Activated T-cell treated with anti-CD3 and anti-CD28 coated beads, Interleukin-2, amount 50 U/mL, for 24 hours (primary cell): ENCODE measurements at places on chromosomes 1 and 21.

DNA sequence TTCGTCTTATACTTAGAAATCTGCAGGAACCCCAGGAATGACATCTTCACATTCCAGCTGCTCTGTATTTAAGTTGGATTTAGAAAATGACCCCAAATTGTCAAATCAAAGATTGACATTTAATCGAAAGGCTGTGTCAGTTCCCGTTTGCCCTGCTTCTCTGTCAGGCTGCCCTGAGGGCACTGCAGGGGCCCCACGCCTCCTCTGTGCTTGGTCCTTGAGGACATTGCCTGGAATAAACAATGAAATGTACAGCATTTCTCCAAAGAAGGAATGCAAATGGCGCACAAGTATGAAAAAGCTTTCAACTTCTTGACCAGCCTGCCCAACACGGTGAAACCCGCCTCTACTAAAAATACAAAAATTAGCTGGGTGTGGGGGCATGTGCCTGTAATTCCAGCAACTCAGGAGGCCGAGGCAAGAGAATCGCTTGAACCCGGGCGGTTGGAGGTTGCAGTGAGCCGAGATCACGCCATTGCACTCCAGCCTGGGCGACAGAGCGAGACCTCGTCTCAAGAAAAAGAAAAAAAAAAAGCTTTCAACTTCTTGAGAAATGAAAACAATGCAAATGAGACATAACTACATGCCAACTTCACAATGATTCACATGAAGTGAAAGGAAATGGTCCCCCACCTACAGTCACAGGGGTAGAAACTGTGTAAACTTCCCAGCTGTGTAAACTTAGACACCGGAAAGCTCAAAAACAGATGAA, 3.0 kb downstream of the TMPRSS3 start:
- peak overlapping the region; percentile 86 for H3K27ac ChIP-seq
- peaks cover 30% of the 10 kb centered on the region for H3K36me3 ChIP-seq
- H3K27me3 ChIP-seq = no peaks in the 10 kb centered on the region

- no peaks in the 10 kb centered on the region for H3K4me1 ChIP-seq
- no peak overlapping the region for H3K4me3 ChIP-seq
- DNase-seq = no peak
- H3K36me3 ChIP-seq = no peaks in the 10 kb centered on the region
These were observed 108.0 kb upstream of the KCTD3 start for GRCh38 chr1:215459136-215459535.

DNA sequence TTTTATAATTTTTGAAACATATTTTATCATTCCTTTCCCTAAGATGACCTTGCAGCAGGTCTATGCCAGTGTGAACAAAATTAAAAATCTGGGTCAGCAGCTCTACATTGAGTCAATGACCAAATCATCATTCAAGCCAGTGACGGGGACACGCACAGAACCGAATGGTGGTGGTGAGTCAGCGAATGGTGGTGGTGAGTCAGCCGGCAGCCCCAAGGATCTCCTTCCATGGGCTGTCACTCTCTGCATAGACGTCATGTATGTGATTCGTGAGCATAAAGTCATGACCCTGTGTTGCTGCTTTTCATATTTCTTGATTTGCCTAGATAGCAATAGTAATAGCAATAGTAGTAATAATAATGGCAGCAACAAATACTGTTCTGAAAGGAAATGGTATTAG, 26.3 kb downstream of the PER3 start:
- no peak overlapping the region for H3K4me3 ChIP-seq
- peaks cover 2% of the 10 kb centered on the region for H3K4me1 ChIP-seq
- peaks cover 52% of the 10 kb centered on the region for H3K36me3 ChIP-seq
- H3K27me3 ChIP-seq = no peaks in the 10 kb centered on the region

DNA sequence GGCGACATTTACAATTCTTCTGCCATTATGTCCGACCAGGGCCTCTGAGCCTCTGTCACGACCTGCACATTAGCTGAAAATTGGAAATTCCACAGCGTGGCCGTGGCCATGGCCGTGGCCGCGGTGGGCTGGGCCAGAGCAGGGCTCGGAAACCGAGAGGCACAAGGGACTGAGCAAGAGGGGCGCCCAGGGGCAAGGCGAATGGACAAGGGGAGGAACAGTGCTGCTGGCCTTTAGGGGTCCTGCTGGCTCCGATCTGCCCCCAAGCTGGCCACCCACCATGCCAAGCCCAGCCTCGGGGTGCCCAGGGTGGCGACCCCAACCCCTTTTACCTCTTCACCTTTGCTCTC, 75.0 kb downstream of the TAS1R2 start:
- peaks cover 58% of the 10 kb centered on the region for H3K27me3 ChIP-seq

GRCh38 chr1:170460001-170460400, 72.0 kb upstream of the GORAB start:
- H3K36me3 ChIP-seq = no peaks in the 10 kb centered on the region
- no peak overlapping the region for H3K27ac ChIP-seq
- no peak overlapping the region for H3K4me3 ChIP-seq
- H3K27me3 ChIP-seq = peaks cover 53% of the 10 kb centered on the region

GRCh38 chr1:145959957-145960467, 2.2 kb upstream of the LIX1L start:
- H3K27me3 ChIP-seq = no peaks in the 10 kb centered on the region
- no peak overlapping the region for H3K27ac ChIP-seq
- H3K4me1 ChIP-seq = peaks cover 79% of the 10 kb centered on the region
- DNase-seq = peak; percentile 47
- H3K4me3 ChIP-seq = peak overlapping the region; percentile 96
- peaks cover 32% of the 10 kb centered on the region for H3K36me3 ChIP-seq

GRCh38 chr1:206547104-206547503, 39.8 kb downstream of the RASSF5 start:
- H3K4me3 ChIP-seq = no peak overlapping the region
- no peak for DNase-seq
- no peaks in the 10 kb centered on the region for H3K36me3 ChIP-seq
- no peak overlapping the region for H3K27ac ChIP-seq
- H3K4me1 ChIP-seq = peaks cover 47% of the 10 kb centered on the region
- no peaks in the 10 kb centered on the region for H3K27me3 ChIP-seq

DNA sequence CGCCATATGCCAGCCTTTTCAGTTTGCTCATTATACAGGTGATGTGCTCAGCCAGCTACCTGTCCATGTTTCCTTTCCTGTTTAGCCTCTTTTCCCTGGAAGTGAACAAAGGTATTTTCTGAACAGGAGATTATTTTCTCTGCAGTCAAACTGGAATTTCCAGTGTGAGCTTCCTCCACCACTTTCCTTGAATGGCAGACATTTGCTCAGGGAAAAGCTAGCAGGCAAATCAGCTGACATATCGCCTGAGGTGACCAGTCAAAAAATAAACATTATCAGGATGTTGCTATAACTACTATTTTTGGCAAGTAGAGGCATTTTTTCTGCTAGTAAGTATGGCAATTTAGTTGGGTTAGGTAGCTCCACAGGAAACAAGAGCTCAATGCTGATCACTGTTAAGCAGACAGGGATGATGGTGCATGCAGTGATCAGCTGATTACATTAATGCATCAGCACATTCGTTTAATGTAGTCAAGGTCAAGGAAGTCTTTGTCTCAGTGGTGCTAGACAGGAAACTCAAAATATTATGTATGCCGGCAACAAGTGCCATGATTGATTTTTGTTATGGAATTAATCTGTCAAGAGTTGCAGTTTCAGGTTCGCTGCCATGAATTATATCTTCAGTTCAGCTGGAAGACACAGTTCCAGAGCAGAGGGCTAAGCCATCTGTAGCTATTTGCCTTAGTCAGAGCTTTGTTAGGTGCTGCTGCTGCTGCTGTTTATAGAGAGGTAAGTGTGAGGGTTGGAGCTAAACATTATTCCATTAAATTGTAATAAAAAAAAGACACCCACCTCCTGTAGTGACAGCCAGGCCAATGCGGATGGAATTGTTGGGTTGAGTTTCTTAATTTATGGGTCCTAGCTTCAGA, 179.7 kb upstream of the ST6GALNAC5 start:
- no peaks in the 10 kb centered on the region for H3K4me1 ChIP-seq
- H3K27ac ChIP-seq = no peak overlapping the region
- H3K4me3 ChIP-seq = no peak overlapping the region
- H3K36me3 ChIP-seq = no peaks in the 10 kb centered on the region

GRCh38 chr21:28856588-28857250, 136.0 kb downstream of the LTN1 start:
- DNase-seq = no peak
- no peaks in the 10 kb centered on the region for H3K27me3 ChIP-seq
- H3K4me1 ChIP-seq = no peaks in the 10 kb centered on the region
- no peak overlapping the region for H3K27ac ChIP-seq
- no peak overlapping the region for H3K4me3 ChIP-seq

DNA sequence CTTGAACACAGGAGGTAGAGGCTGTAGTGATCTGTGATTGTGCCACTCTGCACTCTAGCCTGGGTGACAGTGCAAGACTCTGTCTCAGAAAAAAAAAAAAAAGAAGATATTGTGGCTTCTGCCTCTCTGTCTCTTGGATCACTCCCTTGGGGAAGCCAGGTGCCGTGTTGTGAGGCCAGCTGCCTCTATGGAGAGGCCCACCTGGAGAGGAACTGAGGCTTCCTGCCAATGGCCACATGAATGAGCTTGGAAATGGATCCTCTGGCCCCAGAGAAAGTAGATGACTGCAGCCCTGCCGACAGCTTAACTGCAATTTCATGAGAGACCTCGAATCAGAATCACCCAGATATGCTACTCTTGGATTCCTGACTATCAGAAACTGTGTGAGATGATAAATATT, 19.7 kb upstream of the AK2 start:
- H3K4me3 ChIP-seq = no peak overlapping the region
- no peak overlapping the region for H3K27ac ChIP-seq
- no peak for DNase-seq

DNA sequence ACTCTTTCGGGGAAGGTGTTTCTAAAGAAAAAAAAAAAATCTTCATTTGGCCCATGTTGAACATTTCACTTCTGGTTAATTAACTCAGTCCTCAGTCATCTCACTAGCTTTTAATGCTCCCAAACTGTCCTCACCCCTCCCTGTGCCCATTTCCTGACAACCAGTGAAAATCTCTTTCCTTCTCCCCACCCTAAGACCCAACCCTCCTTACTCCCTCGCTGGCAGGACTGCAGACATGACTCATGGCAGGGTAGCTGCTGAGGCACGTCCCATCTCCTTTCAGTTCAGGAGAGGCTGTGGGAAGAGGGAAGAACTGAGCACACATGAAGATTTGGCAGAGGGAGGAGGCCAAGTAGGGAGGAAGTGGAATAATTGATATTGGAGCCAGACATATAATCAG, 12.6 kb downstream of the PKP1 start:
- no peak for DNase-seq
- H3K36me3 ChIP-seq = no peaks in the 10 kb centered on the region
- no peaks in the 10 kb centered on the region for H3K4me1 ChIP-seq
- peaks cover 16% of the 10 kb centered on the region for H3K27me3 ChIP-seq

DNA sequence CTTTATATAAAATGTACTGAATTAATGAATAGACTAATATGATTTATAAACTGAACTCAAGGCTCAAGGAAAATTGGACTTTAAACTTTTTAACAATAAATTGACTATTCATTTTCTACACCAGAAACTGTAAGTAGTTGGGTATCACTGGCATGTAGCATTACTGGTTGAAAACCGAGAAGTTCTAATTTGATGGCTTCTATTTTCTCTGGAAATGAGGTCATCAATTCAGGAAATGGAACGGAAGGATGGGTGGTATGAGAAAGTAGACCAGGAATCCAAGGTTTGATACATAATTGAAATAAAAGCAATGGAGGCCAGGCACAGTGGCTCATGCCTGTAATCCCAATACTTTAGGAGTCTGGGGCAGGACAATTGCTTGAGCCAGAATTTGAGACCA, 50.4 kb downstream of the RERE start:
- H3K4me1 ChIP-seq = peaks cover 16% of the 10 kb centered on the region
- DNase-seq = no peak
- no peaks in the 10 kb centered on the region for H3K27me3 ChIP-seq
- H3K27ac ChIP-seq = no peak overlapping the region
- H3K4me3 ChIP-seq = no peak overlapping the region

GRCh38 chr1:13965770-13966398, 265.9 kb downstream of the PRDM2 start:
- H3K27me3 ChIP-seq = peaks cover 47% of the 10 kb centered on the region
- H3K36me3 ChIP-seq = no peaks in the 10 kb centered on the region
- no peak overlapping the region for H3K4me3 ChIP-seq
- H3K4me1 ChIP-seq = no peaks in the 10 kb centered on the region
- H3K27ac ChIP-seq = no peak overlapping the region

DNA sequence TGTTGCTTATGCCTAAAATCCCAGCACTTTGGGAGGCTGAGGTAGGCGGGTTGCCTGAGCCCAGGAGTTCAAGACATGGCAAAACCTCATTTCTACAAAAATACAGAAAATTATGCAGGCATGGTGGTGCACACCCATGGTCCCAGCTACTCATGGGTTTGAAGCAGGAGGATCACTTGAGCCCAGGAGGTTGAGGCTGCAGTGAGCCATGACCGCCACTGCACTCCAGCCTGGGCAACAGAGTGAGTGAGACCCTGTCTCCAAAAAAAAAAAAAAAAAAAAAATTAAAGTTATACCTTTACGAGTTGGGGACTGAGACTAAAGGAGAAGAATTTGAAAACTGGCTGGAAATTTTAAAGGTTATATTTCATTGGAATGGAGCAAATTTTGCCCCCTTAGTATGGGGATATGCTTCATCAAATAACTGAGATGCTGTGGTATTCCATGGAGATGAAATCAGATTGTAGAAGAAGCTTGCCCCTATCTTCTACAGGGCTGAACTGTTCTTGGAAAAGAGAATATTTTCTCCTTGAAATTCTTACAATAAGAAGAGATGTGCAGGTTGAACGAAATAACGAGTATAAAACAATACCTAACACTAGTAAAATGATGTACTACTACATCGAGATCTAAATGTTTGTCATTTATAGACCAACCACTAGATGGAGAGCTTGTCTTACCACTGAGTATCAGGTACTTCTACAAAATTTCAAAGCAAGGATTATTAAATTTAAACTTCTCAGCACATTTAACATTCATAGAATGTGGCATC, 34.9 kb upstream of the SCYL3 start:
- no peaks in the 10 kb centered on the region for H3K36me3 ChIP-seq
- H3K4me1 ChIP-seq = peaks cover 7% of the 10 kb centered on the region
- no peaks in the 10 kb centered on the region for H3K27me3 ChIP-seq
- no peak overlapping the region for H3K27ac ChIP-seq

DNA sequence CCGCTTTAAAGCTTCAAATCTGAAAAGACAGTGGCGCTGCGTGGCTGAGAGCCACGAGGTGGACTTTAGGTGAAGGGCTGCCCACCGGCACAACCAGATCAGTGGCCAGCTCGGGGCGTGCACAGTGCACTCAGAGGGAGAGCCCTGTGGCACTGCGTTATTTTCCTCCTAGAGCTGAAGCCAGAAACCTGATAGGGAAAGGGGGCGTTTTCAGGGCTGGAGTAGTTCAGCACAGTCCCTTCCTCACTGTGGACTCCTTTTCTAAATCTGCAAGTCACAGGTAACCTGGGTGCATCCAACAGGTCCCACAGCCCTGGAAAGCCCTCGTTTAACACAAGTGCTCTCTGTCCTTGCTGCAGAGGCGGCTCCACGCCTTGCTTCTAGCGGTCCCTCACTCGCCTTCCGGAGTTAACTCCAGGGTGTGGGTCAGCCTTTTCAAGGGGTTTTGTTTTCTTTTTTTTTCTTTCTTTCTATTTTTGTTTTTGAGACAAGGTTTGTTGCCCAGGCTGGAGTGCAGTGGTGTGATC, 81.2 kb downstream of the GALNT2 start:
- H3K27ac ChIP-seq = peak overlapping the region; percentile 50
- no peak for DNase-seq
- no peak overlapping the region for H3K4me3 ChIP-seq
- peaks cover 72% of the 10 kb centered on the region for H3K4me1 ChIP-seq
- no peaks in the 10 kb centered on the region for H3K27me3 ChIP-seq
- H3K36me3 ChIP-seq = peaks cover 24% of the 10 kb centered on the region
